Epithelial cell of prostate (primary cell): ENCODE measurements at places on chromosomes 13 and 19.

DNA sequence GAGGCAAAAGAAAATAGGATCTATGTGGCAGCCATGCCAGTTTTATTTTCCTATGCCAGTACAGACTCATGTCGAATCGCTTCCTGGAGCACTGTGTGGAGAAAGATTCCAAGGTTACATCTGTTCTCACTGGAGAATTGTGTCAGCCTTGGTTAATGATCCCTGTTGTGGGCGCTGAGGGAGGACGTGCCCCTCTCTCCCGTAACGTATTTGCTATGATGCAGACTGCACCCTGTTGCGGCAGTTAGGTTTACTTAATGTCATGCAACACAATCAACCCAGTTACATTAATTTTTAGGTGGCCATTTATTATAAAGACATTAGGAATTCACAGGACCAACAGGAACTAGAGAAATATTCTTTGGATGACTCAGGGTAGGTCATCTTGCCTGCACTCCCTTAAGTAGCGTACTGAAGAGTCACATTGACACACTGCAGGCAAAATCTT is 892.9 kb downstream of the EFNB2 start:
- no peak for DNase-seq

DNA sequence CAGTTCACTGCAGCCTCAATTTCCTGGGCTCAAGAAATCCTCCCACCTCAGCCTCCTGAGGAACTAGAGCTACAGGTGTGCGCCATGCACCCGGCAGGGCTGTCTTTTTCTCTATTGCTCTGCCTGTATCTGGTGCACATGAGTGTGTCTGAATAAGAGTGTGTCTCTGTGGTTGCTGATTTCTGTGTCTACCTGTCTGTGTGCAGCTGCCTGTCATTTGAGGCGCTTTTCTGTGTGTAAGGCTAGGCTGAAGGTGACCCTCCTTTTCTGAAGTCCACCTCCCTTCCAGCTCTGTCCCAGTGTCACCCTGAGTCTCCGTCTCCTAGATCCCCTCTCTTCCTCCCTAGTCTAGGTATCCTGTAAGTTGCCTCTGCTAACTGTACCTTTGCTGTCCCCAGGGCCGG is 1.5 kb upstream of the PRR12 start:
- no peak for DNase-seq

DNA sequence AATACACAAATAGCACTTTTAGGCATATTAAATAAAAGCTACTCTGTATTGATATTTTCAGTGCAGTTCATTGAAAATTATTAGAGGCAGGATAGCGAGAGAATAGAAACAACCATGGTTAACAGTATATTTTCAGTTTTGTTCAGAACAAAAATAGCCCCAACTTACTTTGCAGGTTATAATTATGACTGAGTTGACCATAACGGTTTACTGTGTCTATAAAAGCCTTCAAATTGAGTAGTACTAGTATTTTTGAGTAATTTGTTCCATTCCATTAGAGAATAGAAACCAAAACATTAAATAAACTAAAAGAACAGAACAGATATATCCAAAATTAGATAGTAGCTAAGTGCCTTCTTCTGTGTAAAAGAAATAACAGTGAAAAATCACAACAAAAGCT is 1108.4 kb upstream of the PCDH20 start:
- no peak for DNase-seq

DNA sequence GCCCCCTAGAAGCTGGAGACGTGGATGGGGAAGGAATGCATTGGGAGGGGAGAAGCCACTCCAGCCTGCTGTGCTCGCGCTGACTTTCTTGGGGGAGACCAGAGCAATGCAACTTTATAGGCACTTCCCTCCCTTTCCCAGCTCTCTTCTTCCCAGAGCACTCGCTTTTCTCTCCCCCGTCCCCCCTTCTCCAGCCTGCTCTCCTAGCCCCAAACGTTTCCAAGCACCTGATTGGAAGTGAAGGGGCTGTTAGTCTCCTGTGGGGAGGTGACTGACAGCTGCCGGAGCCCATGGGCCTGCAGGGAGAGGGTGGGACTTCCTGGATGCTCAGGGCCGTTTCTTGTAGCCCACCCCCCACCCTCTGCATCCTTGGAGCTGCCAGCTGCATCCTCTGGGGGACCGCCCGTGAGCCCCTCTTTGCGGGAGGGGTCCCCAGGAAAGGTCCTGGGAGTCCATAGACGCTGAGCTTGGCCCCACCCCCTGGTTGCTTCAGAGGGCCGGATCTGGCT is 2.5 kb downstream of the HDGFL2 start:
- no peak for DNase-seq

- no peak for DNase-seq
Observed at GRCh38 chr13:93730780-93731179, 504.2 kb downstream of the GPC6 start.

DNA sequence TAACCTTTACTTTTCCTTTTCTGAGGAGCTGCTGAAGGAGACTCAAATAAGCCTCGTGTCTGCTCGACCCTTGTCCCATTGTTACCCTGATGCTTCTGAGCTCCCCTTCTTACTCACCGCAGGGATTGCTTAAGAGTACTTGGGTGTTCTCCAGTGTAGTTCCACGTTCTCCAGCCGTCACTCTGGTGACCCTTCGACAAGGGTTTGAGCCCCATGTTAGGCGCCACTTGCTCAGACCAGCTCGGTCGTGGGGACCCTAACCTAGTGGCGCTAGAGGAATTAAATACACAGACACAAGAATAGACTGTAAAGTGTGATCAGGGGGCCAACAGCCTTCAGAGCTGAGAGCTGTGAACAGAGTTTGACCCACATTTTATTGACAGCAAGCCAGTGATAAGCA is 10.3 kb downstream of the ZNF480 start:
- no peak for DNase-seq

DNA sequence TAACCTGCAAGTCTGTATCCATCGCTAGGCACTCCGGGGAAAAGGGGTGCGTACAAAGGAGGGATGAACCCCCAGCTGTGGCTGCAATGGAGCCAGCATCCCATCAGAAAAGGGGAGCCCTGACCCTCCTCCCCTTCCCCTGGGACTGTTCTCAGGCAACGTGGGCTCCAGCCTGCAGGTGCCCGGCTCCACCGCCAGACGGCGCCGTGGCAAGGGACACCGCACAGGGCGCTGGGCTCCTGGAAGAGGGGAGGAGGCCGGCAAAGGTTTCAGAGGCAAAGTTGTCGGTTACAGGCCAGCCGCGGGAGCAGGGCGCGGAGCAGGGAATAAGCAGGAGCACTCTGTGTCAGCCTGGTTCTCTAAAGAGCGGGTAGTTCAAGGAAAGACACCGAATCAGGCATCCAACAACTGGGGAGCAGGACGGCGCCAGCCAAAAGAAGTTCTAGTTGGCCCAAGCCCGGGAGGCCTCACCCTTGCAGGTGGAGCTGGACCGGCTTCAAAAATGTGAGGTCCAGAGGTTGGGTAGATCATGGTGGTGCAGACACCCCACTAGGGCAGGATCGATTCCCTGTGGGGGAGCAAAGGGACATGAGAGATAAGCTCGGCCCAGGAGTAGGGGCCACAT is 53.0 kb upstream of the ATP12A start:
- DNase-seq = no peak

GRCh38 chr19:39084732-39085080 is 538 bp downstream of the ACP7 start:
- no peak for DNase-seq

DNA sequence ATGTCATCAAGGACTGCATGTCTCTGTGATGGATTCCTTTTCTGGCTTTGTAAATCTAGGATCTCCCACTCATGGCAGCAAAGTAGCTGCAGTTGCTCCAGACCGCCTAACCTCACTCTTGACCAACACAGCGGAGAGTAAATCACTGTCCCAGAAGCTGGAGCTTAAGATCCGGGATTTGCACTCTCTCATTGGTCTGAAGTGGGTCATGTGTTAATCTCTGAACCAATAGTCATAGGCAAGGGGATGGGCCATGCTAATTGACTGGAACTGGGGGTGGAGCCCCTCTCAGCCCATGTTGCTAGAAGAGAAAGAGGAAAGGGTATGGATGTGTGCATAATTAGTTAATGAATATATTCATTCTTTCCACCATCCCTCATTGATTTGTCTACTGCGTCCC is 34.0 kb downstream of the VAV1 start:
- DNase-seq = no peak

GRCh38 chr13:42377640-42378382 is 105.9 kb downstream of the AKAP11 start:
- DNase-seq = no peak

- DNase-seq = peak; percentile 22
Observed at GRCh38 chr13:101751488-101751887, 299.0 kb downstream of the ITGBL1 start.

- DNase-seq = no peak
Observed at GRCh38 chr19:47456721-47457474, 14.8 kb downstream of the SLC8A2 start.

DNA sequence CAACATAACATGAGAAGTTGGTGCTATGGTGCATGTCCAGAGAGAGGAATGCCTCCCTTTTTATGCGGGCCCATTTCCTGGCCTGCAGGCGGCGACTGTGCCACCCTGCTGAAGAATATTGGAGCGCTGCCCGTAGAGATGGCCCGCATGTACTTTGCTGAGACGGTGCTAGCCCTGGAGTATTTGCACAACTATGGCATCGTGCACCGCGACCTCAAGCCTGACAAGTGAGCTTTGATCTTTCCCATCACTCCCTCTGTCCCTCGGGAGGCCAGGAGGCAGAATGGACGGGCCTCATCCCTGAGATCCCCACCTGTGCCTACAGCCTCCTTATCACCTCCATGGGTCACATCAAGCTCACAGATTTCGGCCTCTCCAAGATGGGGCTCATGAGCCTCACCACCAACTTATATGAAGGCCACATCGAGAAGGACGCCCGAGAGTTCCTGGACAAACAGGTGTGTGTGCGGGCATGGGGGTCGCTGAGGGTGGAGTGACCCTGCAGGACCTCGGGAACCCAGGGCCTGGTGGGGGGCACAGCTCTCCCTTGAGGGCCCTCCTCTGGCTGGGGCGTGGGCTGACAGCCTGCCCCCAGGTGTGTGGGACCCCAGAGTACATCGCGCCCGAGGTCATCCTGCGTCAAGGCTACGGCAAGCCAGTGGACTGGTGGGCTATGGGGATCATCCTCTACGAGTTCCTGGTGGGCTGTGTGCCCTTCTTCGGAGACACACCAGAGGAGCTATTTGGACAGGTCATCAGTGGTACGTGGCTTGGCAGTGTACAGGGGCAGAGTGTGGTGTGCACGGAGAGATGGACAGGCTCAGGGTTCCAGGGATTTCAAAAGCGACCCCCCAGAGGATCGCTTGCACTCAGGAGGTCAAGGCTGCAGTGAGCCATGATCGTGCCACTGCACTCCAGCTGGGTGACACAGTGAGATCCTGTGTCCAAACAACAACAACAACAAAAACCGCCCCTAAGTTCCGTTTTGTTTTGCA is 16.2 kb downstream of the DNASE2 start:
- no peak for DNase-seq

DNA sequence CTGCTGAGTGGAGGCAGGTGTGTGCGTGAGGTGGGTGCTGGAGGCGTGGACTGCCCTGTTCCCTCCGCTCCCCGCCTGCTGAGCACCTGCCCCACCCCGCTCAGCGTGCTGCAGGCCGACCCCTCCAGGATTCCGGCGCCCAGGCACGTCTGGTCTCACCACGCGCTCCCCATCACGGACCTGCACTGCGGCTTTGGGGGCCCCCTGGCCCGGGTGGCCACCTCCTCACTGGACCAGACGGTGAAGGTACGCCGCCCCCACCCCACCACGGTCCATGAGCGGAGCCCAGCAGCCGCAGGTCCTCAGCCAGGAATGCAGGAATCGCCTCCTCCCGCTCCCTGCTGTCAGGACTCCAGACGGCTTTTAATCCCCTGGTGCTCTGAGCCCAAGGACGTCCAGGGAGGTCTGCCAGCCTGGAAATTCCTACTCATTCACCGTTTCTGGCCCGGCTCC is 6.0 kb downstream of the WDR18 start:
- no peak for DNase-seq

GRCh38 chr13:49330546-49330864 is 82.8 kb downstream of the CDADC1 start:
- DNase-seq = no peak

DNA sequence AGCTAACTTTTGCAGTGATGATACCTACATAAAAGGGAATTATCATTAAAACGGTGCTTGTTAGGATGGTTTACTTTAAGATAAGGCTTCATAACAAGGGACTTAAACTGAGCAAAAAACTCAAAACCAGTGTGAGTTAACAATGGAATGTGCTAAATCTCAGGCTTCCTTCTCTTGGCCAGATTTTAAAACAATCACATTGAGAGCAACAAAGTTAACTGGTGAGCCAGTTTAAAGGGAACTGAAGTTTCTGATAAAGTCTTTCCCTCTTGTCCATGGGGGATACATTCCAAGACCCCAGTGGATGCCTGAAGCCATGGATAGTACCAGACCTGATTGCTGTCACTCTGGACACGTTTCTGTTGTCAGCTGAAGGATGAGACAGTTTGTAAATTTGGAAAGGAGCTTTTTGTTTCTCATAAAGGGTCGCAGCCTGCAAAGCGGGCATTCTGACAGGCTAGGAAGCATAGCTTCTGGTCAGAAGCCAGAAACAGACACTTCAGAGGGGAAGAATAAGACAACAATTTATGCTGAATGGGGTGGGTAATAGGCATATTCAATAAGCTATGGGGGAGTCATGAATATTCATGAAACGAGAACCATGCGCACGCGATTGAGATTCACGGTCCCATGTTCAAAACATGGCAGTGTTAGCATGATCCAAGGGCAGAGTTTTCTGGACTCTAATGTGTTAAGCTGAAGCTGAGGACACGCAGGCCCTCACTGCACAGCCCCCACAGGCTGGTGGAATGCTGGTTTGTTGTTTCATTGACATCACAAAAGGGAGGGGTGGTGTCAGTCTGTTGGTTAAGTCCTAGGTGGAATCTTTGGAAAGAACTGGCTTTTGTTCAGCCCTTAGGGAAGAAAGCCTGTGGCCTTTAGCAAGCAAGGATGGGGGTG is 150.6 kb upstream of the RNF113B start:
- no peak for DNase-seq

- no peak for DNase-seq
Observed at GRCh38 chr13:87444135-87444534, 227.0 kb upstream of the SLITRK5 start.

DNA sequence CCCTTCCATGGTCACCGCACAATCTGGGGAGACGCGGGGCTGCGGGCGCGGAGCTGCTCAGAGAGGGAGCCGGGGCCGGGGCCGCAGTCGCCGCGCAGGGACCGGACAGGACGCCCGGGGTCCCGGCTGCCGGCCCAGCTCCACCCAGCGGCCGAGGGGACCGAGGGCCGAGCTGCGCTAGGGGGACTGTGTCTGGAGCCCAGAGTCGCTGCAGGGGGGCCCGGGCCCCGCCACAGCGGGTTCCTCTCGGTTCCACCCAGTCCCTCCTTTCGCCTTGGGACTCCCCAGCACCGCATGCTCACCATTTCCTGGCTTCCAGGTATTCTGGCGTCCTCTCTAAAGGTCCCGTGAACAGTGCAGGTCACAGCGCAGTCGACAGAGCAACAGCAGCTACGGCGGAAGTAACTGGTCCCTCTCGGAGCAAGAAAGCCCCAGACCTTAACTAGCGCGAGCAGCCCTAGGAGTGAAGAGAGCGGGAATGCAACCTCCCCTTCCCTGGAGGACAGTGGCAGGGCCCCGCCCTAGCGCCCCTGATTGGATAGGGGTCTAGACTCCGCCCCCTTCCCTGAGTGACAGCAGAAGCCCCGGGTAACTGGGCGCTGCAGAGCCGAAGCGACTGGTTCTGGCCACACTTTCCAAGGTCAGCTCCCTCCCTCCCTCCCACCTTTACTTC is at the start of gene ZNF878:
Gene ZNF878, minus strand, starts transcription at position 465 of the 673 bp plus-strand sequence. Its CDS starts 160 bp downstream, at position 305.
- no peak for DNase-seq

- DNase-seq = no peak
Observed at GRCh38 chr13:27295096-27295495, 24.5 kb downstream of the RASL11A start.
